ENCODE measurements at places on chromosomes 7 and 10.

DNA sequence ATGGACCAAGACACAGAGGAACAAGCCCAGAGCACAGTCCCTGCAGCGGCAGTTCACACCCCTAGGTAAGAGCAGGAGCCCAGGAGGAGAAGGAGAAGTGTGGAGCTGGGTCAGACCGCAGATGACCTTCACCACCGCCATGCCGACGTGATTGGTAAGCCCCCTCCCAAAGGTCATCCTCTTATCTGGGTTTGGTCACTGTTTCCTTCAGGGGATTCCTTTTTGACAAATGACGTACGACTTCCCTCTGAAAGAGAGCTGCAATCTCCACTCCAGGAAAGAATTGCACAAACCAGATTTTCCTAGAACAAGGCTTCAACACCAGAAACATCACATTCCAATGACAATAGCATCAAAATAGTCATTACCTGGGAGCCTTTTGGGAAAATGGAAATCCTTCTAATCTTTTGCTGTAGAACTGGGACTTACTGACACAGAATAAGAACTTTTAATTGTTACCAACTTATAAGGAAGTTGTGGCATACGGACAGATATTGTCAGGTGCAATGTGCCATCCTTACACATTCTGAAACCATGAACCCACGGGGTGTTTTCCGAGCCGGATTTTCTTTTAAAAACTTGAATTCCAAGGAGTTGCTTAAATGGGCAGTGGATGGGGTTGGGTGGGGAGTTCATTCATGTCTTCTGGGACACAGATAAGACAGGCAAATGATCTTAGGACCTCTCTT lies 20.8 kb upstream of the ADAM12 start:
- DNase-seq, result no peak

DNA sequence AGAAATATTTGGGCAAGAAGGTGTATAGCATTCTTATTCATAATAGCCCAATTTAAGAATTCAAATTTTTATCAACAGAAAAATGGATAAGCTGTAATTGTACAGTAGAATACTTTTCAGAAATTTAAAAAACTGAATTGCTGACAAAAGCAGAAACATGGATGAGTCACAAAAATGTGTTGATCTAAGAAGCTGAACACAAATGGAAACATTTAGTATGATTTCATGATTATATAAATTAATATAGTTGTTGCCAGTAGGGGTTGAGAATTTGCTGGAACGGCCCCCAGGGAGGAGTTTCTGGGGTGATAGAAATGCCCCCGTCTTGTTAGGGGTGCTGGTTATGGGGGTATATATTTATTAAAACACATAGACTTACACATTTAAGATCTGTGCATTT lies 179.1 kb downstream of the KLF6 start:
- DNase-seq, result no peak

- DNase-seq, result no peak
Measured at GRCh38 chr10:5894873-5895272, 4.8 kb downstream of the FBH1 start.

- no peak for DNase-seq
Measured at GRCh38 chr10:94299417-94299816, 63.3 kb downstream of the NOC3L start.

- DNase-seq, result no peak
Measured at GRCh38 chr7:73932364-73932763, 71.4 kb downstream of the TMEM270 start.

DNA sequence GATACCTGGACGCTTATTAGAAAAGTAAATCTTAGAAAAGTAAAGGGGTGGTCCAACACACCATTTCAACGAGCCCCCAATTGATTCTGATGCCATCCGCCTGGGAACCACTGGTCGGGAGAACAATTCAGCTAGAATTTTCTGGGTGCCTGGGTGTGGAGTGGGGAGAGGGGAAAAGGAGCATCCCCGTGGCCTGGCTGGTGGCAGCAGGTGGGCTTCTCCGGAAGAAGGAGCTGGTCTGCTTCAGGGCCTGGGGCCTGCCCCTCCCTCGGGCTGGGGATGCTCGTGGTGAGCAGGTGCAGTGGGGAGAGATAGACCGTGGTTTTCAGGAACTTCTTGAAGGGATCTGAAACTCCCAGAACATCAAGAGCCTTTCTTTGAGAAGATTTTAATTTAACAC lies 39.9 kb upstream of the DUSP5 start:
- DNase-seq, result no peak

GRCh38 chr7:158406364-158406763 lies 181.3 kb downstream of the PTPRN2 start:
- no peak for DNase-seq

DNA sequence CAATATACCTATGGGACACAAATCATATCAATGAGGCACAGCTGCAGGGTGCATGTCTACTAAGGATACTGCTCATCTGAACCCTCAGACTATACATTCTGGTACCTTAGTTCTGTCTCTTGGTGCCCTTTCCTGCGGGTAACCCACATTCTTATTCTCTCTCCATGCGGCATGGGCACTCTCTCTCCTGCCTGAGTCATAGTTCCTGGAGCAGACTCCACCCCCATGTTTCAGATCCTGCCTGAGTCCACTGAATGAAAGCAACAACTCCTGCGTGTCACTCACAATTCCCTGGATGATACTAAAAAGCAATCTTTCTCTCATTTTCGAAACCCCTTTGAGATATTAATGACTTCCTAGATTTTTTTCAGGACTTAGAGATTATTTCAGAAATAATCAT lies 653.1 kb upstream of the C7orf33 start:
- DNase-seq, result no peak

DNA sequence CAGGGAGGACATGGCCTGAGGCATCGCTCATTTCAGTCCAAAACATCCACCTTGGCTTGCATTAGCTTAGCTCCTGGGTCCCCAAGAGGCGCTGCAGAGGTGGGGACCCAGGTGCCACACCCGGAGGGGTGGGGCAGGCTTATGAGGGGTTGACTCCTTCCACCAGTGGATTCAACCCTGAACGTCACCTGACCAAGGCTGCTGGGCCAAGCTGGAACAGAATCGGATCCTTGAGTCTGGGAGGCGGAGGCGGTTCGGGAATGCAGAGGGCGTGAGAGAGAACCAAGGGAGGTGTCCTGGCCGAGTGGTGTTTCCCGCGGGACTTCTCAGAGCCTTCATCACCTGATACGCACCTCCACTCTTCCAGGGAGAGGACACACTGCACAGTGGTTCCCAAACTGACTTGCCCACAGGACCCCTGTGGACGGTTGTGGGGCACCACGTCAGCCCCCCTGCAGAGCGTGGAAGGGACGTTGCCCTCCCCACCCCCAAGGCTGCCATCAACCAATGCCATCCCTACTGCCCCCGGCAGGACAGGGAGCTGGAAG lies 4.5 kb upstream of the MICALL2 start:
- no peak for DNase-seq

DNA sequence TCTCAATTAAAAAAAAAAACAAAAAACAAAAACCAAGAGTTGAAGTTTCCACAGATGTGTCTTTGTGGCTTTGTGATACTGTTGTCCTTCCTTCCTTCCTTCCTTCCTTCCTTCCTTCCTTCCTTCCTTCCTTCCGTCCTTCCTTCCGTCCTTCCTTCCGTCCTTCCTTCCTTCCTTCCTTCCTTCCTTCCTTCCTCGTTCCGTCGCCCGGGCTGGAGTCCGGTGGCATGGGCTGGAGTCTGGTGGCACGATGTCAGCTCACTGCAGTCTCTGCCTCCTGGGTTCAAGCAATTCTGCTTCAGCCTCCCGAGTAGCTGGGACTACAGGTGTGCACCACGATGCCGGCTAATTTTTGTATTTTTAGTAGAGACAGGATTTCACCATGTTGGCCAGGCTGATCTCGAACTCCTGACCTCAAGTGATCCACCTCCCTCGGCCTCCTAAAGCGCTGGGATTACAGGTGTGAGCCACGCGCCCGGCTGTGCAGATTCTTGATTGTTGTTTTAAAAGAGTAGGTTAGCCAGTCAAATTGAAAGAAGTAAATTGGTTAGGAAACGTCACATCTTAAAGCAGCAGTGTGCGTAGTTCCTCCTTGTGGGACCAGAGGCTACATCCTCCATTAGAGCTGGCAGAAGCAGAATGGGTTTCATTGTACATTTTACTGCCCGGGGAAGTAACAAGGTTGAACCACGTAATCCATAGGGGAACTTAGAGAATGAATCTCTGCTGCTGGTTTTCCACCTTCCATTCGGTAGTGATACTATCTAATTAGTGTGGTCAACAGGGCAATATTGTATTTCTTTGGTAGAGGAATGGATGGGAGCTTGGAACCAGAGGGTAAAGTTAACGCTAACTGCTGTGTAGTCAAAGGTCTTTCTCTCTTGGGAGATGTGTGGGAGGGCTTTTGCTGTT lies 20.6 kb downstream of the DNAJB6 start:
- DNase-seq, result peak; percentile 79

DNA sequence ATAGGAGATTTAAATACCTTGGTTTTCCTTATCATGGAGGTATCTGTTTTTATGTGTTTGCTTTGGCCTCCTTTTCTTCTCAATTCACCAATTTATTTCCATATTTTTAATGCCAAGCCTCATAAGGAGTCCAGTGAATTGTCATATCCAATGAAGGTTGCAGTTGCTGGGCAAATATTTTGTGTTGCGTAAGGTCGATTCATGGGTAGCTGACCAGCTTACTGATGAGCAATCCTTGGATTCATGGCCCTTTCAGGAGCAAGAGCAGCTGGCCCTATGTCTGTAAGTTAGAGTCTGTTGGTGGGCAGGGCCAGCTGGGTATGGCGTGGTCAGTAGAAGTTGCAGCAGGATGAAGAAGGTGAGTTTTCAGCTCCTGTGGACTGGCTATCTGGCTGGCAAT lies 182.9 kb downstream of the PFKFB3 start:
- no peak for DNase-seq

DNA sequence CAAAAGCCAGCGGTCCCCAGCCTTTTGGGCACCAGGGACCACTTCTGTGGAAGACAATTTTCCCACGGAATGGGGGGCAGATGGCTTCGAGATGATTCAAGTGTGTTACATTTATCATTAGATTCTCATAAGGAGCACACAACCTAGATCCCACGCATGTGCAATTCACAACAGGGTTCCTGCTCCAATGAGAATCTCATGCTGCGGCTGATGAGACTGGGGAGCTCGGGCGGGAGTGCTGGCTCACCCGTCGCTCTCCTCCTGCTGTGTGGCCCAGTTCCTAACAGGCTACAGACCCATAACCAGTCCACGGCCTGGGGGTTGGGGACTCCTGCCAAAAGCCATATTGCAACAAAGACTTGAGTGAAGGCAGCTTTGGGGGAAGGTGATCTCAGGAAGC lies 26.6 kb upstream of the DOCK1 start:
- no peak for DNase-seq

GRCh38 chr7:155702616-155703015 lies 58.2 kb downstream of the RBM33 start:
- DNase-seq, result no peak

DNA sequence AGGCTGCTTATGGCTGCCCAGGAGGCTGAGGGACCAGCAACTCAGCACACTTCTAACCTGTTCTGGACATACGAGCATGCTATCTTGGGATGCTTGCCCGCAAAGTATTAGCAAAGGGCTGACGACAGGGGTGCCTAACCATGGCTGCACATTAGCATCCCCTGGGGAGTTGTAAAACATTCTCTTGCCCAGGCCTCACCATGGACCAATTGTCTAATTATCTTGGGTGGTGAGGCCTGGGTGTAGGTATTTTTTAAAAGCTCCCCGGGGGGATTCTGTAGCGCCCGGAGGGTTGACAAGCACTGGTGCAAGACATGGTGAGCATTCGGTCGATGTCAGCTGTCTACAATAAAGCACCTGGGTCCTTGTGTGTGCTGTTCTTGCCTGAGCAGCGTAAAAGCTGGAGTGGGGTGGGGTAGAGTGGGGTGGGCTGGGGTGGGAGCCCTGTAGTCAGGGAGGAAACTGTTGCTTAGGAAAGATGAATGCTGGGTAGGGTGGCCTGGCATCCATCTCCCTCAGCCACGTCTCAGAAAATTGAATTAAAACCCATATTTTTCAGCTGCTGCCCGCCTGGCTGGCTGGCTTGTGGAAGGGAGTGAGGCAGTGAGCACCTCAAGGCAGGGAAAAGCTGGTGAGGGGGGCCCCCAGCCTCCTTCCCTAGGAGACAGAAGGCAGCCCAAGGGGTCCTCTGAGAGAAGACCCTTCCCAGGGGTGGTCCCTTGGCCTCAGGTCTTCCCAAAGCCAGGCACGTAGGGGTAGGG lies 2.9 kb upstream of the ADCYAP1R1 start:
- DNase-seq, result no peak

GRCh38 chr7:55641273-55641691 lies 69.0 kb upstream of the VOPP1 start:
- peak; percentile 51 for DNase-seq

GRCh38 chr10:116247691-116248090 lies 25.3 kb downstream of the GFRA1 start:
- DNase-seq, result no peak

- no peak for DNase-seq
Measured at GRCh38 chr7:148930335-148930734, 46.2 kb upstream of the EZH2 start.

DNA sequence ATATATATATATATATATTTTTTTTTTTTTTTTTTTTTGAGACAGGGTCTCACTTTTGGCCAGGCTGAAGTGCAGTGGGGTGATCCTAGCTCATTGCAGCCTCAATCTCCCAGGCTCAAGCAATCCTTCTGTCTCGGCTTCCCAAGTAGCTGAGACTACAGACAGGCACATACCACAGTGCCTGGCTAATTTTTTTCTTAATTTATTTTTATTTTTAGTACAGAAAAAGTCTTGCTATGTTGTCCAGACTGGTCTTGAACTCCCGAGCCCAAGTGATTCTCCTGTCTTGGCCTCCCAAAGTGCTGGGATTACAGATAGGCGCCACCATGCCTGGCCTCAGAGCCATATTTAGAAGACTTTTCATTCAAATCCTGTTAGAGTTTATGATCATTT lies 79.6 kb downstream of the PRTFDC1 start:
- no peak for DNase-seq

DNA sequence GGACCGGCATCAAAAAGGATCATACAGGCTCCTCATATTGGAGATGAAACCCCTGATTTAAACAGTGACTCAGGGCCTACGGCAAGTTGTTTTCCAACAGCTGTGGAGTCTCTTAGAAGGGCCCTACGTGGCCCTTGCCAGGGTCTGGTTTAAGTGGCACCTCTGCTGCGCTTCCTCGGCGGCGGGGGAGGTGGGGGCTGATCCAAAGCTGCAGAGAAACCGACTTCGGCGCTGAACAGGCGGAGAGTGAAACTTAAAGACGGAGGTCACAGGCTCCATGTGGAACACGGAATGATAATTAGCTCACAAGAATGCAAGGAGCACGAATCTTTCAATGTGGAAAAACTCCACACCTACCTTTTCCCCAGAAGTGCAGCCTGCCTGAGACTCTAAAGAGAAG lies 477.9 kb downstream of the TCERG1L start:
- no peak for DNase-seq

- no peak for DNase-seq
Measured at GRCh38 chr7:37817996-37818720, 30.2 kb upstream of the NME8 start.

All from GM13976 (cell line).